ENCODE measurements at places on chromosomes 4 and X.

DNA sequence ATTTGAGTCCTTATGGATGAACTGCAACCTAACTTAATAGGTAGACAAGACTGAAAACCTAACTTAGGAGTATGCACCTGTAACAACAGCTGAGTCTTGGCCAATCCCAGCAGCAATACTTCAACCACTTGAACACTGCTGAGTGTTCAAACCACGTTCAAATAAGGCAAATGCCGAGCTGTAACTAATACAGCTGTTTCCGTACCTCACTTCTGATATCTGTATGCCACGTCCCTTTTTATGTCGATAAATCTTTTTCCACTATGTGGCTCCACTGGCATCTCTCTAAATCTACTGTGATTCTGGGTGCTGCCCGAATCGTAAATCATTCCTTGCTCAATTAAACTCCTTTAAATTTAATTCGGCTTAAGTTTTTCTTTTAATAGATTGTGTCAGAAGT, 459.7 kb downstream of the INPP4B start:
- no peak for DNase-seq

GRCh38 chr4:156571146-156571545, 400.5 kb downstream of the PDGFC start:
- DNase-seq = no peak

DNA sequence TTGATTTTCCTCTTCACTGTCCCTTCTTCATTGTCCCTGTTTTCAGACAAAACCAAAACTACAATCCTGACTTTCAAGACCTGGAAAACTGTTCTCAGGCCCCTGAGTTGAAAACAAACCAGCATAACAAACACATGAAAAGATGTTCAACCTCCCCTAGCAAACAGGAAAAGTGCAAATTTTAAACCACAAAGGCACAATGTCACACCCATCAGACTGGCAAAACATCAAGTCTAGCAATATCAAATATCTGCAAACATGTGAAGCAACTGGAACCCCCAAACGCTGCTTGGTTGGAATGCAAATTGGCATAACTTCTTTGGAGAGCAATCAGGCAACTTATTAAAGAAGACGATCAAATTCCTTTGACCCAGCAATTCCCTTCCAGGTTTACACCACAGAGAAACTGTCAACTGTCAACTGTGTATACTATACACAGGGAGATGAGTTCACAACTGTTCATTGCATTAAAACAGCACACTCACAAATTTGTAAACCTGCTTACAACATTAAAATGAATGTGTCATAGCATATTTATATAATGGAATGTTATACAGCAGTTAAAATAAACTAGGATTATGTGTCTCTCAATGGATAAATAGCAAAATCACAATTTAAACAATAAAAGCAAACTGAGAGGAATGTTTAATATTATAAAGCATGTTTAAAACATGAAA, 7.0 kb downstream of the USP46 start:
- no peak for DNase-seq

- no peak for DNase-seq
Measured at GRCh38 chr4:10305816-10306215, 151.4 kb downstream of the ZNF518B start.

DNA sequence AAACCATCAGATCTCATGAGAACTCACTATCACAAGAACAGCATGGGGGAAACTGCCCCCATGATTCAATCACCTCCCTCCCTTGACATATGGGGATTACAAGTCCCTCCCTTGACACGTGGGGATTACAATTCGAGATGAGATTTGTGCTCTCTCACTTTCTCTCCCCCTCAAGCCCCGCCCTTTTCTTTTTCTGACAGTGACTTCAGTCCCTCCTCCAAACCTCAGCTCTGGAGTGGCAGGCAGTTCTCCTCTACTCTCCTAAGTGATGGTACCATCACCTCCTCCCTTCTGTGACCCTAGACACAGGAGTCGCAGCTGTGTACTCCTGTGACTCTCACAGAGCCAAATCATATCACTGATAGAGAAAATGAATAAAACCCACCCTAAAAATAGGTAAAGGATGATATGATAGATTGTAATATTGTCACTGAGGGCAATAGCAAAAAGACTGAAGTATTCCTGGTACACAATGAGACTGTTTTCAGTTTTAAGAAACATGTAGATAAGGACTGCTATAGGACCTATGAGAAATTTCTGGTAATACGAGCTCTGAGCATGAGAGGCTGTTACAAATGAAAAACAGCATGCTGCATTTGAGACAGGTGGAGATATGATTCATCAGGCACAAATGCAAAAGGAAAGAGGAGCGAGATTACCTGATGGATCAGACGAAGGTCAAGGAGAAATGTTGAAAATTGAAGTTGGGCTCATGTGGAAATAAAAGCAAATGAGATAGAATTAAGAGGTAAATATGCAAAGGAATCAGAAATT, 101.2 kb upstream of the CBLL2 start:
- DNase-seq = no peak

DNA sequence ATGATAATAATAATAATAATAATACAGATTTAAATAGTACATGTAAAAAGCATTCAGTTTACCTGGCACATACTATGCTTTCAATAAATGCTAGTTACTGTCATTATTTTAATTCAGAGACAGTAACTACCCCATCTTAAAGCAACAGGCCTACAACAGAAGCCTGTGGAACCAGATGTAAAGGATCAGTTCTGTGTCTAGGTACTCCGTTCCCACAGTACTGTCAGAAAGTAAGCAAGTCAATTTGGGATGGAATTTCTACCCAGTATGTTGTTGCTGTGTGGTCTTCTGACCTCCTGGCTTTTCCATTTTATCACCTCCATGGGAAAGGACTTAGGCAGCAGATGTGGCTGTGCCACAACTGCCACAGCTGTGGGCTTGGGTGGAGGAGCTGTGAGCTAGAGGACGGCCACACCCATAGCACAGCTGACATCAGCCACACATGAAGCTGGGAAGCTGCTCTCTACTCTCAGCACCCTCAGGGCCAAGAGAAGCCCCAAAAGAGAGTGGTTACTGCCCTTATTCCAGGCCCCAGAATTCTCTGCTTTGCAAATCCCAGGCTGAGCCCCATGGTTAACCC, 102.8 kb downstream of the CBR4 start:
- DNase-seq = no peak
